Placental pericyte (primary cell): ENCODE measurements at places on chromosomes 13 and 19. TPM values are rescaled to one million over a fixed set of nuclear protein-coding genes. Genes with fewer than 3 reads are reported as not detected.

The ZNF681 gene
- total RNA-seq: 0.22 and 0.86 TPM in 2 replicates

The RYR1 gene
- under 0.01 TPM in 2 replicates for total RNA-seq

The ZNF737 gene
- total RNA-seq: 2.6 and 3.4 TPM in 2 replicates

The IZUMO2 gene
- total RNA-seq: not detected in 2 replicates

The MEIOSIN gene
- total RNA-seq: under 0.01 TPM in 1 of 2 replicates, not detected in the other

The KCNN4 gene
- 1.9 TPM in 1 of 2 replicates, not detected in the other for total RNA-seq

The C3 gene
- total RNA-seq: 33.9 and 203 TPM in 2 replicates

The TMEM272 gene
- not detected in 2 replicates for total RNA-seq

The RPL18A gene
- 1,284 and 1,800 TPM in 2 replicates for total RNA-seq

The FREM2 gene
- under 0.01 TPM in 1 of 2 replicates, not detected in the other for total RNA-seq

The FOSB gene
- 3.6 and 5.9 TPM in 2 replicates for total RNA-seq

The LGALS14 gene
- not detected in 2 replicates for total RNA-seq

The UPK1A gene
- total RNA-seq: not detected in 2 replicates

The RGCC gene
- 0.88 and 45.8 TPM in 2 replicates for total RNA-seq

The MAG gene
- total RNA-seq: 0.43 TPM in 1 of 2 replicates, not detected in the other

The NAPSA gene
- total RNA-seq: not detected in 2 replicates

The SGCG gene
- 2.1 and 3.3 TPM in 2 replicates for total RNA-seq

The SBK3 gene
- not detected in 2 replicates for total RNA-seq

The CILP2 gene
- 0.14 and 0.22 TPM in 2 replicates for total RNA-seq

The PSG2 gene
- total RNA-seq: 0.14 TPM in 1 of 2 replicates, not detected in the other

The EXOC3L2 gene
- under 0.01 TPM in 1 of 2 replicates, not detected in the other for total RNA-seq

The SHC2 gene
- total RNA-seq: 0.29 and 3.5 TPM in 2 replicates

The COX6B2 gene
- total RNA-seq: 0.14 and 0.22 TPM in 2 replicates

The ZNF613 gene
- 5.7 and 6.1 TPM in 2 replicates for total RNA-seq

The PTH2 gene
- total RNA-seq: not detected in 2 replicates

The ADPRHL1 gene
- 3.3 and 9.2 TPM in 2 replicates for total RNA-seq

The LIPE gene
- 1.9 and 4.4 TPM in 2 replicates for total RNA-seq

The ANO8 gene
- total RNA-seq: 4.4 and 6.6 TPM in 2 replicates

The ZNF443 gene
- 0.88 and 2.6 TPM in 2 replicates for total RNA-seq

The PSG11 gene
- not detected in 2 replicates for total RNA-seq

The NKPD1 gene
- under 0.01 and 0.29 TPM in 2 replicates for total RNA-seq

The ITPKC gene
- total RNA-seq: 17.5 and 23.2 TPM in 2 replicates

The DUS3L gene
- total RNA-seq: 39.6 and 51.0 TPM in 2 replicates

The MEIS3 gene
- 42.5 and 95.0 TPM in 2 replicates for total RNA-seq

The MISP gene
- 0.14 and 0.22 TPM in 2 replicates for total RNA-seq

The ABHD13 gene
- total RNA-seq: 5.9 and 11.7 TPM in 2 replicates

The FFAR1 gene
- not detected in 2 replicates for total RNA-seq

The IFI30 gene
- total RNA-seq: 23.9 and 24.3 TPM in 2 replicates

The KLK2 gene
- not detected in 2 replicates for total RNA-seq

The OR10H1 gene
- total RNA-seq: not detected in 2 replicates

The CACNG6 gene
- total RNA-seq: 3.7 and 4.0 TPM in 2 replicates

The KLK12 gene
- not detected in 2 replicates for total RNA-seq

The LCP1 gene
- total RNA-seq: 4.8 and 43.2 TPM in 2 replicates

The SCN1B gene
- total RNA-seq: 4.4 and 4.7 TPM in 2 replicates
